Tongue (tissue), 3 donors: ENCODE measurements at places on chromosomes 2 and 18. TPM values are rescaled to one million over a fixed set of nuclear protein-coding genes. Genes with fewer than 3 reads are reported as not detected.

GRCh38 chr2:20617081-20617575 is 33.8 kb downstream of the HS1BP3 start:
- peak; percentile 81 for DNase-seq

The LRATD1 gene
- total RNA-seq = 12.9 TPM

- no peak for DNase-seq
Measured at GRCh38 chr18:59114160-59114559, 25.5 kb upstream of the SEC11C start.

GRCh38 chr18:63752636-63753035 is 22.6 kb upstream of the SERPINB7 start:
- DNase-seq = no peak

The ACMSD gene
- not detected for total RNA-seq

DNA sequence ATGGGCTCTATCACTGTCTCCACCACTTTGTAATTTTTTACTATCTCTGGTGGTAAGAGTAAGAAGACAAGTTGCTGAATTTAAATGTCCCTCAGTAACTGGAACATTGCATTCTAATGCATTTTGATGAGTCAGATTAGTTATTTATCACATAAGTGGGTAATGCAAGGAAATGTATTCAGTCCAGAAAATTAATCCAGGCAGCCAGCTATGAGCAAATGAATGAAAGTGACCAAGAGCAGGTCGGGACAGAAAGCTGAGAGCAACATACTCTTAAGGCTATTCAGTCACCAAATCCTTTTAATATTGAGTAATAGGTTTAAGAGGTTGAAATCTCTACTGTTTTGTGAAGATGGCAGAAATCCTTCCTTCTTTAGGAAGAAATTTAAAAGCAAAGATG is 265.5 kb upstream of the PARD3B start:
- no peak for DNase-seq

The EFEMP1 gene
- total RNA-seq = 75.8 TPM

DNA sequence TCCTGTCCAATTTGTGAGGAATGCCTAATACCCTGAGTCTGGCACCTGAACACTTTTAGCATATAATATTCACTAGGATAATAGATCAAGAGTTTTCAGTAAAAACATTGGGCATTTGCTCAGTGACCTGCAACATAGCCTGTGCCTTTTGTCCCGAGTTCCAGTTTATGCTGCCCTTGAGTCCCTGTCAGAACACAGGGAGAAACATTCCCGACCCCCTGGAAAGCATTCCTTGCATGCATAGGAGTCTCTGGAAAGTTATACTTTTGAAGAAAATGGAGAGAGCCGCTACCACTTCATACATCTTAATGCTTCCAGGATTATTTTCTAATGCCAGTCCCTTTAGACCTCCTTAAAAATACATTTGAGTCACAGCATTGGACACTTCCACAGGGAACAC is 107.3 kb downstream of the PLCL1 start:
- no peak for DNase-seq

GRCh38 chr2:179886-180285 is 83.9 kb downstream of the SH3YL1 start:
- DNase-seq = no peak

The KHK gene
- total RNA-seq = 1.6 TPM

The RESP18 gene
- total RNA-seq = not detected

DNA sequence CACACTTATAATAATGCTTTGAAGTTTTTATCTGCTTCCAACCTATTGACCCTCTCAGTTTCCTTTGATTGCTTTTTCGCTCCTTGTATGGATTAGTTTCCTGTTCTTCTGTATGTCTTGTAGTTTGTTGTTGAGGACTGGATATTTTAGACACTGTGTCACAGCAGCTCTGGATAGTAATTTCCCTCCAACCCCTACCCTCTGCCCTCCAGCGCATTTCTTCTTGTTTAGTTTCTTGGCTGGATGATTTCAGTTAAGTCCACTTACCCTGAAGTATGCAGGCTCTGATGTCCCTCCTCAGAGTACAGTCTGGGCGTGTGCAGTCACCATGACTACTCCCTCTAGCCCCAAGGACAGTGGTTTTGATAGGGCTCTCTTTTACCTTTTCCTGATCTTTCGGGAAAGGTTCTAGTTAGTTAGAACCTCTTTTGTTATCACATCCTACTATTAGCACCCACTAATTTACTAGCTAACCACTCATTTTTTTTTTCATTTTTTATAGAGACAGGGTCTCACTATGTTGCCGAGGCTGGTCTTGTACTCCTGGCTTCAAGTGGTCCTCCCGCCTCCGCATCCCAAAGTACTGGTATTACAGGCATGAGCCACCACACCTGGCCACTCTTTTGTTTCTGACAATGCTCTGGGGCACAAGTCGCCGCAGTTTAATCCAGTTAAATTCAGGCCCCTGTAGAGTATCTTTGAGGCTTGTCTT is 16.3 kb upstream of the LYG1 start:
- no peak for DNase-seq

The SERPINB3 gene
- 1.3 TPM for total RNA-seq

GRCh38 chr2:45812011-45812500 is 160.6 kb downstream of the PRKCE start:
- peak; percentile 45 for DNase-seq

The TDRD15 gene
- total RNA-seq = not detected

DNA sequence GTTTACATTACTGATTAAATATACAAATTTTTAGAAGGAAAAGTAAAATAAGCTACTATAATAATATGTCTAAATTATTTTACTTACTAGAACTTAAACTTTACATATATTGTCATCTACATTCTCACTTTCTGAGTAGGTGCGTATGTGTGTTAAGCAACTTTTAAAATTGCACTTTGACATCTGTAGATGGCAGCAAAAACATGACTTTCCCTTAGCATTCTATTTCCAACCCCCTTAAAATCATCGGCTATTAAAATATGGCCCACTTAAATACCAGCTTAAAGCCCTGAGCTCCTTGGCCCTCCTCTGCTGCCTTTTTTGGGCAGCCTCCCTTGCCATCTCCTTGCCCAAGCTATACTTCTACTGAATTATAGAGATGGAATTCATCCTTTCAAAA is 78.0 kb downstream of the UPP2 start:
- peak; percentile 48 for DNase-seq

- DNase-seq = no peak
Measured at GRCh38 chr2:100551303-100551702, 11.5 kb upstream of the PDCL3 start.

The SULT1C4 gene
- total RNA-seq = 34.4 TPM

DNA sequence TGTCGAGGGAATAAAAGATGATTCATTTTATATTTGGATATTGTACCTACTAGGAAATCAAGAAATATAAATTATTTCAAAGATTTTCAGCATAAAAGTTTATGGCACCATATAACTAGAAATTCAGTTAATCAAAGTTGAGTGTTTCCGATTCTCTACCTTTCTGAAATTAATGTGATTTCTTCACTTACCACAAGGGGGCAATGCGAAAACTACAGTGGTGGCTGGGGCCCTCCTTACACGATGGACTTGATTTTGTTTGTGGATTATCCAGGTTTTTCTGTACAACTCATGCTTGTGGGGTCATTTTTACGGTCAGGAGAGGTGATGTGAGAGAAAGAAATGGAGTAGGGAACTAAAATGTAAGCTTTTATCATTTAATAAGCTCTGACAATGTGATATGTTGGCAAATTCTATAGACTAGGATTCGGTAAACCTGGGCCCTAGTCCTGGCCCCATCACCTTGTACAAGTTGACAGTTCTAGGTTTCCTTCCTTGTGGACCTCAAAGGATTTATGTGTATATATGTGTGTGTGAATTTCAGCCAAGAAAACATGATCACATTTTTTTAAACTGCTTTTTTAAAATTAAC is 47.6 kb downstream of the G6PC2 start:
- DNase-seq = peak; percentile 5

DNA sequence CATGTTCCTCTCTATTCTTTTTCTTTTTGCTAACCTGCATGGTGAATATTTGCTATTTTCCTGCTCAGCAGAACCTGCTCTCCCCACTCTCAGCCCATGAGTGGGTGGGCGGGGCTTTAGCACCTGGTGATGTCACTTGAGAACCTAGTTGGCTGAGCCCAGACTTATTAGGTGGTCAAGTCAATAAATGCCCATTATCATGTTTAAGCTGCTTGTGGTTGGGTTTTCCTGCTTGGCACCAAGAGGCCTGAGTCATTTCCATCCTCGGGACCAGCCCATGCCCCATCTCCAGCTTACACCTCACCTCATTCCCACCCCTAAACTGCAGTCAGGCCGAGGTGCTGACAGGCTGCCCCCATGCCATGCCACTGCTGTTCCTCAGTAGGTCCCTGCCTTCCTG is 226.6 kb downstream of the ANKRD30B start:
- no peak for DNase-seq

The TXNDC2 gene
- not detected for total RNA-seq

- peak; percentile 65 for DNase-seq
Measured at GRCh38 chr2:84958135-84959059, 12.6 kb upstream of the KCMF1 start.

GRCh38 chr2:74507926-74508520 is 528 bp upstream of the PCGF1 start:
- peak; percentile 61 for DNase-seq

The XDH gene
- 0.21 TPM for total RNA-seq

The MC5R gene
- total RNA-seq = not detected

The IL1R2 gene
- 5.7 TPM for total RNA-seq

- no peak for DNase-seq
Measured at GRCh38 chr2:43115881-43116280, 110.5 kb downstream of the ZFP36L2 start.

The ANTXR1 gene
- total RNA-seq = 104 TPM

GRCh38 chr2:217986256-217986961 is 16.4 kb downstream of the TNS1 start:
- no peak for DNase-seq

- peak; percentile 7 for DNase-seq
Measured at GRCh38 chr2:7121851-7122250, 204.6 kb downstream of the RNF144A start.

DNA sequence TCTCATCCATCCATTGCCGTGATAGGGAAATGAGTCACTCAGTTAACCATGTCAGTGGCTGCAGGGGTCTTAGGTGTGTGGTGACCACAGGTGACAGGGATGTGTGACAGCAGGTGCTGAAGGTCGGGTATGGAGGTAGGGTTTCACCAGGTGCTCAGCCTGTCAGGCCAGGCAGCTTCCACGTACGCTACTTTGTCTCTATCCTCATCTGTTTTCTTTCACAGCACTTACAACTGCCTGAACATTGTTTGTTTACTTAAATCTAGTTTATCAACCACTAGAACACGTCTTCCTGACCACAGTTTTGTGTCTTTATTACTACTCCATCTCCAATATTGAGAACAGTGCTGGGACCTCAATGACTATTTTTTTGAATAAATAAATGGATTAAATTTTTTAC is 11.4 kb upstream of the UXS1 start:
- no peak for DNase-seq

DNA sequence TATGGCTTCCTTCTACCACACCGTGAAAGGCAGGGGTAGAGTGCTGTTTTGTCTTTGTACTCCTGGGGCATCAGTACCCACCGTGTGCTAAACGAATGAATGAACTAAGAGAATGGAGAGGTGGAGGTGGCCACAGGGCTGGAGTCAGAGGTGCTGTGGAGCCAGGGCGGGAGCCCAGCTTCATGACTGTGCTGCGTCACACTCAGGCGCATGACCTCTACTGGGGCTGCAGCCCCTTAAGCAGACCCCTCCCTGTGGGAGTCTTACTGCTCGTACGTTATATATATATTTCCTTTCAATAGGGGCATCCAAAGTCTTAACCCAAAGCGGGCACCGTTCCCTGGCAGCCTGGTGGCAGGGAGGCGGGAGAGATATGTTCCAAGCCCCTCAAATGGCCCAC is 18.0 kb upstream of the LBH start:
- no peak for DNase-seq

The REEP1 gene
- total RNA-seq = 29.3 TPM

GRCh38 chr2:230678451-230678850 is 34.2 kb upstream of the CAB39 start:
- DNase-seq = no peak

The CYRIA gene
- 10.9 TPM for total RNA-seq
